ENCODE measurements at places on chromosomes 6 and 20. TPM values are rescaled to one million over a fixed set of nuclear protein-coding genes. Genes with fewer than 3 reads are reported as not detected.

DNA sequence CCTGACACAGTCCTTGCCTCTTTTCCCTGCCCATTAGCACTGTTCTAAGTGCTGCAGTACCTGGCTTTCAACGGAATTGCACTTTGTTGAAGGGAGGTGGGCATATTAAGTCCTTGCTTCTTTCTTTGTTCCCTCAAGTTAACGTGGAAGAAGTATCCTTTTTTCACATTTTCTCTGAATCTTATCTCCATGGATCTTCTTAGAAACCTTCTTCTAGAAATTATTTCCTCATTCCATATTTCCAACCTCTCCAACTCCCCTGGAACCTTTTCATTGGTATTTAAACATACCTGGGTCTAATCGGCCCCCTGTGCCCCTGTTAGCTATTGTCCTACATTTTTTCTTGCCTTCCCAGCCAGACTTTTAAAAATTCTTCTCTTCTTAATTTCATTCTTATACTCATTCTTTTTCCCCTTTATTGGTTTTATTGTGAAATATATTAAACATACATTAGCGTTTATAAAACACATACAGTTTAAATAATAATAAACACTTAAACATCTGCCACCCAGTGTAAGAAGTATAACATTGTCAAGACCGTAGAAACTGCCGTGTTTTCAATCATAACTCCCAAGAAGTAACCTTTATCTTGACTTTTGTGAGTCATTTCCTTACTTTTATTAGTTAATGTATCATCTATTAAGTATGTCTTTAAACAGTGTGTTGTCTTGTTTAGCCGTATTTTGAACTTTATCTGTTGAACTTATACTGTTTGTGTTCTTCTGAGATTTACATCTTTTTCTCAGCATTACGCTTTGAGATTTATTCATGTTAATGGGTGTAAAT lies 118.2 kb downstream of the CDKAL1 start:
- DNase-seq: no peak

DEFB124 gene
- total RNA-seq: not detected

CEP85L gene
- total RNA-seq: 10.2 TPM

GRCh38 chr20:53623454-53624211 lies 30.0 kb upstream of the ZNF217 start:
- peak; percentile 86 for DNase-seq

GRCh38 chr6:144921206-144921975 lies 636.3 kb downstream of the UTRN start:
- DNase-seq: no peak

WASF1 gene
- total RNA-seq: 31.8 TPM

SLC17A3 gene
- total RNA-seq: not detected

- DNase-seq: no peak
Observed at GRCh38 chr6:113631666-113632065, 225.5 kb upstream of the MARCKS start.

ARHGAP18 gene
- total RNA-seq: 16.7 TPM

DNA sequence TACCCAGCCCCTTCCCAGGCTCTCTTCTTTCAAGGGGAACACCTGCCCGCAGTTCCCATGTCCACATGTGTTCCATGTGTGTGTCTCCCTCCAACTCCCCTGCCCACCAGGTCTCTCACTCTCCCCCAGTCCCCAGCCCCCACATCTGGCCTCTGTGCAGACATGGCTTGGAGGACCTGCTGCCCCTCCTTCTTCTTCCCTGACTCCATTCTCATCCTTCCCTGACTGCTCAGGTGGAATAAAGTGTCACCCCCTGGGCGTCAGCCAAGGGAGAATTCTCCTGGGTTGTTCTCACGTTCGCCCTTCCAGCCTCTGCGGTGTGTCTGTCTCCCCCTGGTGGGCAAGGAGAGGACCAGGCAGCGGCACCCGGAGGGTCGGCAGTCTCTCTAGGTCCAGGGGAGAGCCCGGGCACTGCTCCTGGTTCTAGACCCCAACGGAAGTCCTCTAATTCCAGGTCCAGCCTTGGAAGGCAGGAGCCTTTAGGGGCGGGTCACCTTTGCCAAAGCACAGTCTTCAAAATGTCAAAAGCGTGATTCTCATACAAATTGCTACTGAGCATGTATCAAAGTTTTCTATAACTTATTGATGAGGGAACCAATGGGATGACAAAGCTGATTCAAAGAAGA lies 50.5 kb downstream of the EBF4 start:
- peak; percentile 95 for DNase-seq

OPN5 gene
- total RNA-seq: not detected

DNA sequence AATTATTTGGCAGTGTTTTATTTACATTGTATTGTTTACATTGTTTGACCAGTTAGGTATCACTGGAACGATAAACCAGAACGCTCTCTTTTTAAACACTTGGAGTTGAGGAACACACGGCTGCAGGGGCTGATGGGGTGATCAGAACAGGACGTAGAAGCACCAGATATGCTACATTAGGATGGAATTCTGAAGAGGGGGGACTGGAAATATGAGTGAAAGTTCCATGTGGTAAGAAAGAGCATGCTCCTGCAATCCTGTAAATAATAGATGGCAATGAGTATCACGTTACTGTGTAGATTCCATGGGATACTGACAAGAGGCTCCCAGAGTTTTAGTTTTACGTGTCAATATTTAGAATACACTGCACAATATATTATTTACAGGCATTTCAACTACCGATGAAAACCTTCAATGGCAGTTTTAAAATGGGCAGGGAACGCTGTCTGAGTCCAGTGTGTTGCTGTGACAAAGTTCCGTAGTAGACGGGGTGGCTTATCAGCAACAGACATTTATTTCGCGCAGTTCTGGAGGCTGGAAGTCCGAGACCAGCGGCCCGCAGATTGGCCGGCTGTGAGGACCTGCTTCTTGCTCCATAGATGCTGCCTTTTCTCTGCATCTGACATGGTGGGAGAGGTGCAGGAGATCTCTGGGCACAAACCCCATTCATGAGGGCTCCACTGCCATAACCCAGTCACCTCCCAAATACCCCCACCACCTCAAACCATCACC lies 43.1 kb downstream of the SYNJ2 start:
- DNase-seq: no peak

DNA sequence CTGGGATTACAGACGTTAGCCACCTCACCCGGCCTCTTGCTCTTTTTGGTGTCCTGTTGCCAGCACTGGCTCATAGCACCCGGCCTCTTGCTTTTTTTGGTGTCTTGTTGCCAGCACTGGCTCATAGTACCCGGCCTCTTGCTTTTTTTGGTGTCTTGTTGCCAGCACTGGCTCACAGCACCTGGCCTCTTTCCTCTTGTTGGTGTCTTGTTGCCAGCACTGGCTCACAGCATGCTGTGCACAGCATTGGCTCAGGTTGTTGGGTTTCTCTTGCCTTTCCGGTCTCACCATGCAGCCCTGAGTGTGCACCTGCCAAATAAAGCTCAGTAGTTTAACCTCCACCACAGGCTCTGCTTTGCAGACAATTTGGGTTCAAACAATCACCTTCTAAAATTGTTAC lies 208.2 kb downstream of the THBS2 start:
- no peak for DNase-seq

DNA sequence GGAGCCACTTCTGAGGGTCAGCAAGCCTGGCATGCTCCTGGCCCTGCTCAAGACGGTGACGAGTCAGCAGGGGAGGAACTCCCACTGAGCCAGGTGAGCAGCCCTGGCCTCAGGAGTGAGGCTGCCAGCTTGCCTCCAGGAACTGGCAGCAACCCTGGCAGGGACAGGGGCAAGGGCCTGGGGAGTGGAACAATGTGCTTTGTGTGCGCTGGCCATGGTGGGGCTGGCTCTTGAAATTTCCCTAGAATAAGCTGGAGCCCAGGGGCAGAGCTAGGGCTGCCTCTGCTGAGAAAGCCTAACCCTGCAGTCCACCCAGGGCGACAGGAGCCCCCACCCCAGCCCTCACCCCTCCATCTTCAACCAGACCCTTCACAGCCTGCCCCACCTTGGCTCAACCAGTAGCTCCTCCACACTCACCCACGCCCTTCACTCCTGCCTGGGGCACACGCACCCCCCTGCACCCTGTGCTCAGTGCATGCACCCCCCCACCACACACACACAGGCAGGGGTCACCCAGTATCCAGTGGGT lies 88.0 kb downstream of the MRPL14 start:
- DNase-seq: peak; percentile 52

DNA sequence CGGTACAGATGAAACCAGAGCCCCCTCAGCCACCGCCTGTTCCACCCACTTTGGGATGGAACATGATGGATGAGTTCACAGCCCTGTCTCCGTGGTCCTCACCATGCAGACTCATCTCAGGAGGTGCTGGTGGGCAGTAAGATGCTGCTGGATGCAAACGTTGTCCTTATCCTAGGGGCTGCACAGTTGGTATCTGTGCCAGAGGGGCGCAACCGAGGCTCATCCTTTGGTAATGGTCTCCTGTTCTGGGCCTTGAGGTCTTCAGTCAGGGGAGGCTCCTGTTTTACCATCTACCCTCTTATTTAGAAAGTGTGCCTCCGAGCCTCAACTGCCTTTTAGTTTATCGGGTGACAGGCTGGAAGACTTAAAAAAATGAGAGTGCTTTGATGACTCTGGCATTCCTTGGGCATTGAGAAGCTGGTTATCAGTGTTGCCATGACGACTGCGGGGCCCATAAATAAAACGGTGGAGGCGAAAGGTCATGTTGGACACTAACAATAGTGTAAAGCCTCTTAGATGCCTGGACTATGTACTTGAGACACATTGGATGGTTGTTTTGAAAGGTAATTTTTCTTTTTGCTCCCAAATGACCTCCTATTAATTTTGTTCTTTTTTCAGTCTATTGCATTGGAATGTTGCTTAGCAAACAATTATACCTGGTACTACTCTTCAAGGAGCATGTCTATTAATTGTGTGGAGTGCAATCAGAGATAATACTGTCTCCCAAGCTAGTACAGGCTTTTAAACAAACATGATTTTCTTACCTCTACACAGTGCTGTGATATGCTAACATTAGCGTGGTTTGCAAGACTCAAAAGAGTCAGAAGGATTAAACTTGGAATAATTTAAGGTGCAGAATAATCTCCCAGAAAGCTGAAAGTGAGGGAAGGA lies 74.2 kb upstream of the DSP start:
- no peak for DNase-seq

SLCO4A1 gene
- total RNA-seq: 4.8 TPM

VSX1 gene
- total RNA-seq: not detected

FAM83C gene
- total RNA-seq: not detected

DNA sequence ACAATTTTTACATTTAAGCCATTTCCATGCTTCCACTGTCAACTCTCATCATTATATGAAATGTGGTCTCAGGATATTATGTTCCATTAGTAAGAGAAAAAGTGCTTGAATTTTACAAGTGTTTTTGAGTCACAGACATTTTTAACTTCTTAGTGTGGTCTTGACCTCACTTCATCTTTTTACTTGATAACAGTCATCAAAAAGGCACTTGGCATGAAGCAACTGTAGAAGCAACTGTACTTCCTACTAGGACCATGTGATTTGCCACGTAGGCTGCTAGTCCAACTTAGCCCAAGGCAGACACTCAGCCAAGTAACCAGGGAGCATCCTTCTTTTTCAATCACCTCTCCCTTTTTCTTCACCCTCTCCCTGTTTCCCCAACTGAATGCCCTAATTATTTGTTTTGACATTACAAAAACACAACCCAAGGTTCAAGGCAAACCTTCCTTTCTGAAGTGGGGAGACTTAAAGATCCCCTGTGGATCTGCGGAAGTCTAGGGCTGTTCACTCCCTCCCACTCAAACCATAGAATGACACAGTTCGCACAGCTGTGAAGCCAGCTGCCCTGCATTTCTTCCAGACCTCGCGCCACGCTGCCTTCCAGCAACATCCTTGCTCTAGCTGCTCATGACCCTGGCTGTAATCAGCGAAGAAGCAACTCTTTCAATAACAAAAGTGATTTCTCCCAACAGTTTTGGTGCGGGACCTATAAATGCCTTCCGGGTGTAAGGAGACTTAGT lies 45.0 kb downstream of the PHACTR1 start:
- DNase-seq: no peak

GRCh38 chr6:125866433-125866832 lies 75.7 kb downstream of the NCOA7 start:
- no peak for DNase-seq

DNA sequence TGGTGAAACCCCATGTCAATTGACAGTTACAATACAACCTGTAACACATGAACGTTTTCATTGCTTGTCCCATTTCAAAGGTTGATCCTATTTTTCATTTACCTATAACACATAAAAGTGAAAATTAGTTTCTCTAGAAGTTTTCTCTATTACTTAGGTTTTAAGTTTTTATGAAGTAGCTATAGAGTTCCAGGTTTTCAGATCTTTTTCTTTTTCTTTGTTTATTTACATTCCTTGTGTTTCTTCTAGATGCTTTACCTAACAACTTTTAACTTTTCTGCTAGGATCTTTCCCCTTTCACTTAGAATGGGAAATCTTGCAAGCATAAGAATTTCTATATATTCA lies 232.6 kb downstream of the PLCB1 start:
- no peak for DNase-seq

DNA sequence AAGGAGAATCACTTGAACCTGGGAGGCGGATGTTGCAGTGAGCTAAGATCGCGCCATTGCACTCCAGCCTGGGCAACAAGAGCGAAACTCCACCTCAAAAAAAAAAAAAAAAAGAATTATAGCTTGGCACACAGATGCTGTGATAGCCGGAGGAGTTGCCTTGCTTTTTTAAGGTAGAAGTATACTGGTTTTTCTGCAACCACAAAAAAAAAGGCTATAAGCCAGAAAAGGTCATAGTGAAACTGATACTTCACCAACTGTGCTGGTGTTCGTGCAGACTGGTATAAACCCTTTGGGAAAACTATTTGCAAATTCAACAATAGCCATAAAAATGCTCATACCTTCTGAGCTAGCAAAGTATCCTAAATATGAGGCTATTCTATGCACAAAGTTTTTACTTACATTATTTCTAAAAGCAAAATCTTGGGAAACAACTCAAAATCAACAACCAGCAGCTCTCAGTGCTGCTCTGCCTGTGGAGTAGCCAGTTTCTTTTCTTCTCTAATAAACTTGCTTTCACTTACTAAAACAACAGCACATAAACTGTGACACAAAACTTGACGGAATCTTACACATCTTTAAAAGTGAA lies 44.0 kb downstream of the B4GALT5 start:
- no peak for DNase-seq

ADAM33 gene
- 3.0 TPM for total RNA-seq

DNA sequence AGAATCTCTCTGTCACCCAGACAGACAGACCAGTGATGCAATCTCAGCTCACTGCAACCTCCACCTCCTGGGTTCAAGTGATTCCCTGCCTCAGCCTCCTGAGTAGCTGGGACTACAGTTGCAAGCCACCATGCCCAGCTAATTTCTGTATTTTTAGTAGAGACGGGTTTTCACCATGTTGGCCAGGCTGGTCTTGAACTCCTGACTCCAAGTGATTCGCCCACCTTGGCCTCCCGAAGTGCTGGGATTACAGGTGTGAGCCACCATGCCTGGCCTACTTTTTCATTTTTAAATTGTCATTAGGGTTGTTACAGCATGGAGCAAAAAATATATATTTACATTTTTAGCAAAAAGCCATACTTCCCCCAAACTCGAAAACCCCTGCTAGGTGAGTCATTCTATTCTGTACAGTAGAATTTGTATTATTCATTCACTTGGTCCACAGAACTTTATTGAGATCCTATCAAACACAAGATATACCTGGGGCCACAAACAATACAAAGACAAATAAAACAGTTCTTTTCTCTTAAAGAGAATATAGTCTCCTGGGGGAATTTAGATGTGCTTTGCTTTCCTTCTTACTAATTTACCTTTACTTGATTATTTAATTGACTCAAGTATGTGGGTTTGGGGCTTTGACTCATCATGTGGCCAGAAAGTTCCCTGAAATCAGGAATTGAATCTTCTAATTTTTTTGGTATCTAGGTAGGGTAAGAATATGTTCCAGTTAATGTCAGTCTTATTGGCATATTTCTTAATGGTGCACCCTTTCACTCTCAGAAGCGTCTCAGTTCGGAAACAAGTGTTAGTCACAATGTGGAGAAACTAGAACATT lies 16.6 kb upstream of the CCND3 start:
- no peak for DNase-seq

OPRL1 gene
- total RNA-seq: 3.0 TPM
